Skeletal muscle cell (primary cell): ENCODE measurements at places on chromosomes 1 and 21.
A peak's percentile ranks its signal among the peaks of the same experiment; 100 is the strongest.

- DNase-seq, result no peak
Measured at GRCh38 chr21:41442481-41443186, 16.6 kb downstream of the MX1 start.

DNA sequence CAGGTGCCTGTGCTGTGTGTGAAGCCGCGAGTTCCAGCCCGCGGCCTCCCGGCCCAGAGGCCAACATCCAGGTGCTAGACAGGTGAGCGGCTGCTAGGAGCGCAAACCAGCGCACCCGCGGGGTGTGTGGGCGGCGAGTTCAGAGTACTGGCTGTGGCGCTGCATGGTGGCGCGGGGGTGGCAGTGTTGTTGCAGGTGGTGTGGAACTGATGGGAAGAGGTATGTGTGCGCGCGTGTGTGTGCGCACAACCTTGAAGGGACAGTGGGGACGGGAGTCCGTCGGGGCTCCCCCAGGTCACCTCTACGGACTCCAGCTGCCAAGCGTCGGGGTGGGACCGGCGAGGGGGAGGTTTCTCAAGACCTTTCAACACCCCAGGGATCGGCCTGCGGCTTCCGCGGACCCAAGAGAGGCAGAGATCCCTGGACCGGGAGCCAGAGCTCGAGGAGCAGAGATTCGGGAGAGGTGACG is 433 bp upstream of the DMBX1 start:
- DNase-seq, result no peak

GRCh38 chr1:27618341-27619082 is 14.6 kb upstream of the AHDC1 start:
- DNase-seq, result no peak

DNA sequence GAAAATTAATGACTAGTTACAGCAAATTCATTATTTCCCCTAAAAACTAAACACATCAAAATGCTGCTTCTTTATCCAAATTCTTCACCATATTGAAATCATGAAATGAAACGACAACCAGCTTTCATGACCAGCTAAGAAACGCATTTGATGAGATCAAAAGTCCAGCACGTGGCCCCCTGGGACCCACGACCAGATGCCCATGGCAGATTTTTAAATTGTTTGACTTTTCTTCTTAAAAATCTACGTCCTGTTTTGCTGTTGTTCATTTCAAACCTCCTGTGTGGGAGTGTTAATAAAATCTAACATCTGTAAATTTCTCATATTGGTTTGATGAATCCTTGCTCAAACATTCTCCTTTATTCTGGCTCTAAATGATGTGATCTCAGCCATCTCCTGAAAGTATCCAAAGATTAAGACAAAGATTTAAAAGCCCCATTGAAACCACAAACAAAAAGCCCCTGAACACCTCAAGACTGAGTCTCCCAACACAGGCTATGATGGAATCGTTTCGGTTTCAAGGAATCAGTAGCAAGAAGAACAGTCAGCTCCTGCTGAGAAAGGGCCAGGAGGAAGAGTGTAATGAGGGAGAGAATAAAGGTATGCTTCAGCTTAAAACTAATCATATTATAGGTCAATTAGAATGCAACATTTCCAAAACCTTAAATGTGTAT is 523.6 kb downstream of the SMYD3 start:
- DNase-seq, result no peak

DNA sequence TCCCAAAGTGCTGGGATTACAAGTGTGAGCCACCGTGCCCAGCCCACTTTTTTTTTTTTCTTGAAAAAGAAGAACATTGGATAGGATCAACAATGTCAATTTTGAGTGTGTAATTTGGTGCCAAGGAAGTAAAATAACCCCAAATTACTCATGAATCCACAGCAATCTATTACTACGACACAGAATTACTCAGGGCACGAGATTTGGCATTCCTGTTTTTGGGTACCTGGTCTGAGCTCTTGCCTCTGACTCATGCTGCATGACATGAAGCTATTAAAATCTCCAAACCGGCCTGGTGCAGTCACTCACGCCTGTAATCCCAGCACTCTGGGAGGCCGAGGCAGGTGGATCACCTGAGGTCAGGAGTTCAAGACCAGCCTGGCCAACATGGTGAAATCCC is 10.4 kb downstream of the RNF19B start:
- DNase-seq, result no peak

- no peak for DNase-seq
Measured at GRCh38 chr1:90339811-90340210, 344.9 kb downstream of the ZNF326 start.

- peak; percentile 56 for DNase-seq
Measured at GRCh38 chr1:183871142-183871541, 66.2 kb downstream of the RGL1 start.
